Activated CD8-positive, alpha-beta memory T cell treated with anti-CD3 and anti-CD28 coated beads for 4 hours (primary cell): ENCODE measurements at places on chromosomes 1 and 21.

GRCh38 chr1:90384193-90384592 lies 332.9 kb downstream of the BARHL2 start:
- DNase-seq = no peak

- DNase-seq = no peak
Observed at GRCh38 chr1:59814901-59815825, at the start of gene HOOK1. Gene HOOK1, plus strand, starts transcription at chr1:59814949. Its CDS starts 169 bp downstream, at chr1:59815118.

GRCh38 chr21:41914965-41915364 lies 35.8 kb upstream of the PRDM15 start:
- DNase-seq = no peak

DNA sequence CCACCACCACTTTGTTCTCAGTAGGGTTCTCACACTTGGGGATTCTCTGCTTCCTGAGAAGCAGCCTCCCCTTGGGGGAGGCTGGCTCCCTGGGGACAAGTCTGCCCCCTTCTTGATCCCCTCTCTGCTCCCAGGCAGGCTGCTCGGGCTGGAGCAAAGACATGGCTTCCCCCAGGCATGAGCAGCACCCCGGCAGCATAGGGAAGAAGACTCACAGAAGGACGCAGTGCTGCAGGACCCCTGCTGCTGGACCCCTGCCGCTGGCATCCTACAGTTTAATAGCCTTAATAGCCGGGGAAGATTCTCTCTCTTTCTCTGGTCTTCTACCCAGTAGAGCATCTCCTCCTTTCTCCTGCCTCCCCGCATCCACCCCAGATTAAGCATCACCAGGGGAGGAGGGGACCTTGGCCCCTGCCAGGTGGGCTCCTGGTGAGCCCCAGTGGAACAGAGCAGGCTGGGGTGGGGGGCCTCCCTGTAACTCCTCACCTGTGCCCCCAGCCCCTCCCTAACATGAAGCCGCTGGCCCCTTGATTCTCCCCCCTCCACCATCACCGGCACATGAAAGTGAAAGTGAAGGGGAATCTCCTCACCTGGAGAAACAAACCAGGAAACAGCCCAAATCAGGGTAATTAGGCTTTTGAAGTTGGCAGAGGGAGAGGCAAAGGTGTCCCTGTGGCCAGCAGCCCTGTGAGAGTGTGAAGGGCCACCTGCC lies 2.5 kb downstream of the WNT3A start:
- no peak for DNase-seq

GRCh38 chr1:78919150-78919549 lies 87.4 kb downstream of the ADGRL4 start:
- DNase-seq = no peak

- DNase-seq = no peak
Observed at GRCh38 chr1:22527555-22528296, 35.6 kb upstream of the EPHA8 start.

DNA sequence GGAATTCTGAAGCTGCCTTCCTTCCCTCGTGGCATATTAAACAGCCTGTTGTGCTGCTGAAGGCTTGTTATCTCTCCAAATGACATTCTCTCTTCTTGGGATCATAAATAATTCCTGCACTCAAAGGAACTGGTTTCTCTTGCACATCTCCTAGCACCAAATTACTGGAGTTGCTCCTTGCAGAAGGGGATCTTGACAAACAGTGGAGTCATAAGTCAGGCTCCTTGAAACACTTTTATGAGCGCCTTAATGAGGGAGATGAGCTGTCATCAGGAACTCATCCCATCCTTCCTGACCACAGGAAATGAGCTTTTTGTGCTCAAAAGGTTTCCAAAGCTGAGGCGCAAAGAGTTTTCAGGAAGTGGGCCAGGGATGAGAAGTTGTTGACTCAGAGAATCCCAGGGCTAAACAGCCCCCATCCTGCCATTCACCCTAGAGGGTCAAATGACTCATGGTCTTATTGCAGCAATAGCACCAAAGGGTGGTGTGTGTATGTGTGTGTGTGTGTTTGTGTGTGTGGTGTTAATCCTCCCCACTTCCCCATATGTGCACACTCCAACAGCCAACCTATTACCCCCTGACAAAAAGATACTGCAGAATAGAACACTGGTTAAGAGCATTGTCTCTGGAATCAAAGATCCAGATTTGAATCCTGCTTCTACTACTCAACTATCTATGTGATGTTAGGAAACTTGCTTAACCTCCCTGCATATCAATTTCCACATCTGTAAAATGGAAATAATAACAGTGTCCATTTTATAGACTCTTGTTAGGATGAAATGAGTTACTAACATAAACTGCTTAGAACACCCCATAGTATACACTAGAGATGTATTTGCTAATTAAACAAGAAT lies 2.8 kb upstream of the PHC2 start:
- no peak for DNase-seq
